Stimulated activated CD4-positive, alpha-beta T cell treated with anti-CD3 and anti-CD28 coated beads, Interleukin-1b, Interleukin-23, amount 100 ng/mL, for 24 hours (primary cell): ENCODE measurements at places on chromosomes 4 and X.

DNA sequence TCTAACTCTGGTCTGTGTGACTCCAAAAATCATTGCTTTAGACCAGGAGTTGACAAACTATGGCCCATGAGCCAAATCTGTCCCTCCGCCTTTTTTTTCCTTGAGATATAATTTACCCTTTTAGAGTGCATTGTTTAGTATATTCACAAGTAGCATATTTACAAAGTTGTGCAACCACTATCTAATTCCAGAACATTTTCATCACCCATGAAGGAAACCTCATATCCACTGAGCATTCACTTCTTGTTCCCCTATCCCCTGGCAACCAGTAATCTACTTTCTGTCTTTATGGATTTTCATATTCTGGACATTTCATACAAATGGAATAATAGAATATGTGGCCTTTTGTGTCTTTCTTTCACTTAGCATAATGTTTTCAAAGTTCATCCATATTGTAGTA, 67.4 kb upstream of the CITED1 start:
- DNase-seq = no peak

DNA sequence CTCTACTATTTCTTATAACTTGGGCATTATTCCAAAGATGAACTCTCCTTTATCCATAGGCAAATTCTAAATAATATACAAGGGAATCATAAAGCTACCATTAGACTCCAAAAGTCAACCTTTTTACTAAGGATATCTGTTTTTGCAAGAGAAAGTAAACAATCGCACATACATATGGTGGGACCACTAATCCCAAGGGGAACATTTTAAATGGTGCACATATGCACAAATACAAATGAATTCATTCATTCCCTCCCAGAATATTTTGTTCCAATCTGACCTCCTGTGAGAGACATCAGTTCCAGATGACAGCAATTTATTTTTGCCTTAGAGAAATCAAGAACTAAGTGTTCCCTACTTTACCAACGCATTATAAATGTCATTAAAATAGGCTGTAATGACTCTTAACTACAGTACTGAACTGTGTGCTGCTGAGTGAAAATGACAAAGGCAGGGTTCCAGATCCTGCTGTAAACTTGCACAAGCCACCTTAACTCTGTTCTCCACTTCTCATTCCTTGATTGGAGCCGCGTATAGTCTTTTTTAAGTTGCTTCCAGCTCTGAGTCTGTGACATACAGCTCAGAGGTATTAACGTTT, 2.0 kb downstream of the DHX15 start:
- DNase-seq = no peak

DNA sequence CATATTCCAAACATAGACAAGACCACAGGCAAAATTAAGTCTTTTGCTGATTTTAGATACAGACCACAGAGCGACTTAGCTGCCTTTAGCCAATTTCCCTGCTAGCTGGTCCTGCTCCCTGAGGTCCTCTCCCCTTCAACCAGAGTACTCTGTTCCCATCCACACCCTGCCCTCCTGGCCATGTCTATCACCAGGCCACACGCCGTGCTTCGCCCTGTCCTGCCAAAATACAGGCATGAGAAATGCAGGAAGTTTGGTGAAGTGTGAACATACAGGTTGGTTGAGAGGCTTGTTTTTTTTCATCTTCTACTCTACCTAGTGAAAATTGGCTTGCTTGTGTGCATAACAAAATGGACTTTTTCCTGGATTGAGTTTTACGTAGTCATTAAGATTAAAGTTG, 226.2 kb upstream of the TENM3 start:
- DNase-seq = no peak

DNA sequence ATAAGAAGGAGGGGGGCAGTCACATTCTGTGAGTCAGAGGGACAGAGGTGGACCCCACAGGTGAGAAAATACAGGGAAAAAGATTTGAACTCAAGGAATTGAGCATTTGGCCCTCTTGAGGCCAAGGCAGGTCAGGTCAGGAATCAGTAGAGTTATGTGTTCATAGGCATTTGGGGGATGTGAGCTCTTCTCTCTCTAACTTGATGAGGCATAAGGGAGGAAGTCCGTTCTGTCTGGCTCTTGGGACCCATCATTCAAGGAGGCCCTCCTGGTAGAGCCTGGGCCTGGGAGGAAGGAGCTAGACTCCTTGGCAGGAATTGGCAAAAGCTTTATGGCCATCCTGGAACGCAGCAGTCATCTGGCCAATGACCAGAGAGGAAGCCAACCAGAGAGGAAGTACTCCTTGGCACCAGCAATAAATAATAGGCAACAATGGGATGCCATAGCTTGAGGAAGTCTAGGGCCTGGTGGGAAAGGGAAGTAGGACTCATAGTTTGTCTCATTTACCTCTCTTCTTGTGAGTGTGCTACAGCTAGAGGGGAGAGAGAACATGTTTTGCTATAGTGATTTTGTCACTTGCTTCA, 53.0 kb downstream of the MSN start:
- no peak for DNase-seq

DNA sequence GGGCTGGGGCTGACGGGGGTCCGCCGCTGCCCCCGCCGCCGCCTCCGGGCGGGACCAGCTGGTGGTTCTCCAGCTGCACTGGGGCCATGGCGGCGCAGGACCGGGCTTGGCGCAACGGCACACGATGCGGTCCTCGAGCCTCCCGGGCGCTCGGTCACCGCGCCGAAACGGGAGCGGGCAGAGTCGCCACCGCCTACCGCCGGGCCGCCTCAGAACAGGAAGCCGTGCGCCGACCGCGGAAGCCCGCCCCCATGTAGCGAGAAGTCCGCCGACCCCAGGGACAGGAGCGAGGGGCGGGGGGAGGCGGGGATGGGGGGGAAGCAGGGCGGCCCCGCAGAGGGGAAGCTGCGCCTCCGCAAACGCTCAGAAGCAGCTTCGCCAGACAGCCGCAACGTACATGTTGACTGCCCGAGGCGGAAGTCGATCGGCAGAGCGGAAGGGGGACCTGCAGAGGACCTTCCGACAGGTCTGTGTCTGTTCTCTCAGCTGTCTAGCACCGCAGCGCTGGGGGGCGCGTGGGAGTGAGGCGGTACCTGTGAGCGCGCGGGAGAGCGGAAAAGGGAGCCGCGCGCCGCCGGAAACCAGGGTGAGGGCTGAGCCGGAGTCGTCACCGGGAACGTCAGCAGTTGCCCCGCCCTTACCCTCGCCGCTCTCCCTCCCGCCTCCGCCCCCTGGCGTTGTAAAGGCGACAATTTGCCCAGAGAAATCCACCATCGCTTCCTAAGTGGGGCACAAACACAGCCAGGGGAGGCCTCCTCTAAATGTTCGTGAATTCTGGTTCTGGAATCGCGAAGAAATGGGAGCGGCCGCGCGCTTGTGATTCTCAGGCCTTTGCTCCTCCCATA, at the start of gene MED14:
TSS of gene MED14 (minus strand) at position 218 of the 845 bp plus-strand sequence. CDS start at position 88, 130 bp downstream.
- peak; percentile 85 for DNase-seq

DNA sequence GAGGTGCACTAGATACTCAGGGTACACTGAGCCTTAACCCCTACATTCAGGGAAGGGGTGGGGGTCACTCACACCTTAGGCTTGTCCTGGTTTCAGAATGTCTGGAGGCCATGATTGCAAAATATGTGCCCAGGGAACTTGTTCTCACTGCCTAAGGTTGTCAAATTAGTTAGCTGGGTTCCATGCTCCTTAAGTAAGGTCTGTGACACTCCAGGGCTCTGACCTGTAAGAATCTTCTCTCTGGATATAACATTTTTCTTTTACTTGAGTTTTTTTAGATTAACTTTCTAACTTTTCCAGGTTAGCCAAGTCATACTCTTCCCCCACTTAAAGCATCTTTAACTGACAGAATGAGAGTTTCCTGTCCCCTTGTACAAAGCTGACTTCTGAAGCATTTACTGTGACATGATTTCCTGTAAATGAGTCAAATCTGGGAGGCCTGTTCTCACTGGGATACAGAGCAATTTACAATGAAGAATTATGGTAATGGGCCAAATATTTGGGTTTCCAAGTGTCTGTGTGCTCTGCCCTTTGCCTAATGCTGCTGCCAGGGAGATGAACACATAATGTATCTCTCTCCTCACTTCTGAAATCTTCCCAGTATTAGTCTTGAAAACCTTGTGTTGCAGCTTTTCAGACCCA, 101.7 kb downstream of the GATB start:
- no peak for DNase-seq

DNA sequence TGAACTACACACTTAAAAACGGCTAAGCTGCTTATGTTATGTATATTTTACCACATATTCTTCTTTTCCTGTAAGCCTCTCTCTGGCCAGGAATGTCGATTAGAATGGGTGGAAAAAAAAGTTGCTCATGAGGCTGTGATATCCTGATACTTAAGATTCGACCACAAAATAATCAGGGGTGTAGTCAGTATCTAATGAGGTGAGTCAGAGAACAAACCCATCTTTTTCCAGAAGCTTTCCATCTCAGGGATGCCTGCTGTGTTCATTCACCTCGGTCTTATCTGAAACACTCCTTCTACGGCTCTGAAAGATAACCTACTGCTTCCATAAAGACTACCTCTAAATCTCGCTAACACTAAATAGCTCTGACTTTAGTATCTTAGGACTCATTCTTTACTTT, 142.7 kb upstream of the MAP3K15 start:
- no peak for DNase-seq

- no peak for DNase-seq
Observed at GRCh38 chr4:121697564-121697963, 784 bp upstream of the ANXA5 start.

GRCh38 chr4:77001907-77002306, 52.4 kb downstream of the SEPTIN11 start:
- no peak for DNase-seq

- no peak for DNase-seq
Observed at GRCh38 chrX:12011075-12011474, 127.2 kb upstream of the FRMPD4 start.

- DNase-seq = no peak
Observed at GRCh38 chrX:2595258-2595657, 94.5 kb upstream of the DHRSX start.

- peak; percentile 11 for DNase-seq
Observed at GRCh38 chr4:6546681-6547447, 28.1 kb upstream of the MAN2B2 start.

DNA sequence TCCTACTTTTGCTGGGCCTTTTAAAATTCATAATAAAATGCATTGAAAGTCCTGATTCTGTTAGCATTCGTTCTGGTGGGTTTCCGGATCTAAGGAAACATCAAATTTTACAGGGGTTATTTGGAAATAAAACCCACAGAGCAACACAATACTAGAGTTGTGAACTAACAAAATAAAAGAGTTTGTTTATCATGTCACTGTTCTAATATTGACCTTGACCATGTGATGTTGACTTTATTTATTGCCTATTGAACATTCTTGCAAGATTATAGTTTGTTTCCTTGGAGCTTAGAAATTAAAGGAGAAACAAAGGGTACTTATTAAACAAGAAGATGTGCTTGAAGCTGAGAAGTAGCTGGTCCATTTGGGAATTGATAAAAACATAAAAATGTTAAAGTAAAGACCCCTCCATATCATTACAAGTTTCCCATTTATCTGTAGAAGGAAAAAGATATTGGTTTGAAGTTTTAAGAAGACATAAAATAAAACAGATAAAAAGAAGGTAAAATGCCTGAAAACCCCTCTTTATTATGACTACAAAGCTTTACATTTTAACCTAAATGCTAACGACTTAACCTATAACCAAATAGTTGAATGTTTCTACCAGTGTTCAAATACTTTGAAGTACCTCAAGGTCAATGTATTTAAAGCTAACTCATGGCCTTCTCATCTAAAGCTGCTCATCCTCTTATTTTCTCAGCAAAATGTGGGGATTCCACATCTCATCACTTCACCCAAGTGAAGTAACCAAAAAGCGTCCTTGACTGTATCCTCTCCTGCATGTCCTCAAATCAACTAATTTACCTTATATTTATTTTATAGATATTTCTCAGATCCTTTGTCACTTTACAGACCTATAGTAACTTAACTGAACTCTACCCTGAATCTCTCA, 179.6 kb downstream of the GASK1B start:
- DNase-seq = no peak

DNA sequence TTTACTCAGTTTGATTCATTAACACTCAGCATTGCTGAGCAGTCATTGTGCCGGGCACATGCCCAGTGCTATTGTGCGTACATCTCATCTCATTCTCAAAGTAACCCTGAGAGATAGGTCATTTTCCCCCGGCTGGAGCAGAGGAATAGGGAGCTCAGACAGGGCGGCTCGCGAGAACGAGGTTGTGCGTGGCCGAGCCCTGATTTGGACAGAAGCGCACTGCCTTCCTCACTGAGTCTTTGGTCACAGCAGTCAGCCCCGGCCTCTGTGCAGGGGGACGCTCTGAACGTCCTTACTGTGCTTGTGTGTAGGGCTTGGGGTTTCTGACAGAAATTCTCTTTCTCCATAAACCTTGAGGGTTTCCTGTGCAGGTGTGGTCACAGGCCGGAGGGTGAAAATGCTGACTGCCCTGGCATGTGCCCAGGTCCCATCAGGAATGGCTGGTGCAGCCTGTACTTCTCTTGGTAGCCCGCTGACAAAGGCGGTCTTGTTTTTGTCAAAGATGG, 39.5 kb downstream of the NOP14 start:
- no peak for DNase-seq

- DNase-seq = no peak
Observed at GRCh38 chr4:182449186-182449929, 206.2 kb downstream of the TENM3 start.

DNA sequence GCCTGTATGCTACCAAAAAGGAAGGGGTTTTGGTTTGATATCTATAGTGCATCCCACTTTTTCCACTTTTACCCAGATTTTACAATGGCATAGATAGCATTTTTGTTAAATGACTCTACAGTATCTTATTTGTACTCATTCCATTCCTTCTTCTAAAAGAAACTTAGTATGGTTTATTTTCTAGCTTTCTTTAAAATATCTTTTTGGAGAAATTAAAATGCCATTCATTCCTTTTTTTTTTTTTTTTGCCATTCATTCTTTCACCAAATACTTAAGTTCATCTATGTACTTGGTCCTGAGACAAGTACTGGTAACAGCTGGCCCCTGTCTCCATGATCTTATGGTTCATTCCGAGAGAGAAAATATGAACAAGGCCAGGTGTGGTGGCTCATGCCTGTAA, 49.1 kb downstream of the MID1 start:
- no peak for DNase-seq

DNA sequence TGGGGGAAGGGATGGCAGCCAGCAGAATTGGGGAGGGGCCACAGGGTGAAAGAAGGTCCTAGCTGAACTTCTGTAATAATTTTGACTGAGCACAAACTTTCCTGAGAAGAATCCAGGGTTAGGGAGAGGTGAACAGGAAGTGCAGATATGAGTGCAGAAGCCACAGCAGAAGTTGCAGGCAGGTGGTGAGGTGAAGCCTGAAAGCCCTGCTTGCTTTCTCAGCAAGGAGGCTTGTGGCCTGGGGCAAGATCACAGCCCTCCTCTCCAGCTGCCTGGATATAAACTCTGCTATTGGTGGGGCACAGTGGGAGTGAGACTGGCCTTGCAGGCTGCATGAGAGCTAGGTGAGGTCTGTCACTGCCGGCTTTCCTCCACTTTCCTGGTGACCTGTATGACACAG, 44.1 kb upstream of the UPRT start:
- no peak for DNase-seq
